ENCODE measurements at places on chromosomes 2 and 18. TPM values are rescaled to one million over a fixed set of nuclear protein-coding genes. Genes with fewer than 3 reads are reported as not detected.

The SLC23A3 gene
- 1.6 TPM for total RNA-seq

The TEKT4 gene
- not detected for total RNA-seq

The AGXT gene
- total RNA-seq, result 0.31 TPM

The CD207 gene
- total RNA-seq, result 1.3 TPM

The UGT1A6 gene
- total RNA-seq, result 134 TPM

The SPHKAP gene
- total RNA-seq, result not detected

The CNGA3 gene
- total RNA-seq, result not detected

The OR6B2 gene
- total RNA-seq, result not detected

- no peak for DNase-seq
These were observed 12.3 kb upstream of the ALMS1 start for GRCh38 chr2:73373344-73373743.

GRCh38 chr2:33225350-33225749, 251.1 kb upstream of the RASGRP3 start:
- DNase-seq, result no peak

- no peak for DNase-seq
These were observed 1111.9 kb upstream of the GYPC start for GRCh38 chr2:125543968-125544514.

DNA sequence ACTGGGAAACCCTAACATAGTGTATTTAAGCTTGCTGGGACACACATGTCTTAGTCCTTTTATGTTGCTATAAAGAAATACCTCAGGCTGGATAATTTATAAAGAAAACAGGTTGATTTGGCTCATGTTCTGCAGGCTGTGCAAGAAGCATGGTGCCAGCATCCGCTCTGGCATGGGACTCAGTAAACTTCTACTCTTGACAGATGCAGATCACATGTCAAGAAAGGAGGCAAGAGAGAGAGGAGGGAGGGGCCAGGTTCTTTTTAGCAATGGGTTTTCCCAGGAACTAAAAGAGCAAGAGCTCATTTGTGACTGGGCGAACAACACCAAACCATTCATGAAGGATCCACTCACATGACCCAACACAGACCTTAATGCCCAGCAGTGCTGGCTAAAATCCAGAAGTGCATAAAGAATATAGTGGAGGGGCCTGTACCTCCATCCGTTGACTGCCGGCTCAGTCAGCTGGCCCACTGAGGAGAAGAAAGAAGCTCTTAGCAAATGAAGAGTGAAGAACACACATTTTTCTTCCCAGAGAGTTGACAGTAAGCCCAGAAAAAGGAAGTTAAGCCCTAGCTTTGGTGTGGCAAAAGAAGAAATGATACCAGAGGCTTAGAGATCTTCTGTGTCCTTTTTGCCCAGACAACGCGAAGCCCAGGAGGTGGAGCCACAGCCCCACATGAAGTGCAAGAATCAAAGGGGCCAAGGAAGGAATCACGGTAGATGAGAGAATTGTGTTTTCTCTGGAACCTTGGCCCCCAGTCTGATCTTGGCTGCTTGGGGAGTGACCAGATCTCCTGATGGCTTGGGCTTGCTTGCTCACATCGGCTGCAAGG, 183.5 kb upstream of the FAM98A start:
- no peak for DNase-seq

DNA sequence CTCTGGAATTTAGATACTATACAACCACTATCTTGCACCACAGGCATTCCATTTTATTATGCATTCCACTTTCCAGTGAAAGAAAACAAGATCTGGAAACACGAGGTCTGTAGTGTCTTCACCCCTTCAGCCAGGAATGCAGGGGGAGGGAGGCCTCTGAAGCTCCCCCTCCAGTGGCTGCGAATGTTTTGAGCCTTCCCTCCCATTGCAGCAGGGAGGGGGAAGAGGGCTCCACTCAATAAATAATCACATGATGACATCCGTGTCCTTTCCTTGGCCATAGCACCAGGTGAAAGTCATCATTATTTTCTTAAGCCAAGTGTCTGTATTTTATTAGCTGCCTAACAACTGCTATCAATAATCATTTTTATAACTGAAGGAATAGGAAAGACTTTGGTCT, 38.6 kb downstream of the ALPK2 start:
- DNase-seq, result no peak

DNA sequence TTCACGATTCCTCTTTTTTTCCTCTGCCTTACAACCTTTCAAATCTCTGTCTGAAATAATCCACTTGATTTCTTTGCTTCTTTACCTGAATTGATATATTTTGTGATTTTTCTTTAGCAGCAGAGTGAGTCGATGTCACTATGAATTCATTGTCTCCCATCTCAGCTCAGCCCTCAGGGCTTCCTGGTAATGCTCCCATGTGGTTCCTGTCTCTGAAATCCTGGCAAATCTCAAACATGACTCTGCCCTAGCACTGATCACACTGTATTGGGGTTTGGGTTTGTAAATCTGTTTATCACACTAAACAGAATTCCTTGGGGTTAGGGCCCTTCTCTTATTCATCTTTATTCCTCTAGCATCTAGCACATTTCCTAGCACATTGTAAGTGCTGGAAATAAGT, 43.0 kb upstream of the MSTN start:
- DNase-seq, result no peak

GRCh38 chr2:127563458-127564428, 28.3 kb downstream of the MYO7B start:
- peak; percentile 28 for DNase-seq

DNA sequence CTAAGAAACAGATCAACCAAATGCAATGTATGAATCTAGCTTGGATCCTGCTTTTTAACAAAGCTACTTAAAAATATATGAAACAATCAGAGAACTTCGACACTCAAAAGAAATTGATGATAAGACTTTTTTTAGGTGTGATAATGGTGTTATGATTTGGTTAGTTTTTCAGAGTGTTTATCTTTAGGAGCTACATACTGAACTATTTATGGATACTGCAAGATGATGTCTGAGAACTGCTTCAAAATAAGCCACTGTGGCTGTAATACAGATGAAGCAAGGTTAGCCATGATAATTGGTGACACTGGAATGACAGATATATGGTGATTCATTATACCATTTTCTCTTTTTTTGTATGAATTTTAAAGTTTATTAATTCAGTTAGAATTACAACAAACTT, 14.2 kb downstream of the SLC25A12 start:
- DNase-seq, result no peak

DNA sequence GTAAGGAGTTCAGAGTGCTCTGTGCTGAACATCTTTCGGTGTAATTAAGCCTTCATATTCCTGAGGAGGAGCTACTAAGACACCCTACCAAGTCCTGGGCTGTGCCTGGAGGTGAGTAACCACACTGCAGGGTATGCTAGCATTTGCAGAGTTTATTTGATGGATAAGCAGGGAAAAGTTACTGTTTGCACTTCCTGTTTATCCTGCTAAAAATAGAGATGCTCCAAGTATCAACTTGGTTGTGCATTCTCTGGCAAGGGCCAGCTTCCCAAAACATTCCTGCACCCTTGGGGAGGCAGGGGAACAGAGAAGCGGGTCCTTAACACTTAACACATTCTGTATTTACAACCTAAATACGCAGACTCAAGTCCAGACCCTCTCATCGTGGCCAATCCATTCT, 49.8 kb downstream of the PARD6G start:
- peak; percentile 4 for DNase-seq

DNA sequence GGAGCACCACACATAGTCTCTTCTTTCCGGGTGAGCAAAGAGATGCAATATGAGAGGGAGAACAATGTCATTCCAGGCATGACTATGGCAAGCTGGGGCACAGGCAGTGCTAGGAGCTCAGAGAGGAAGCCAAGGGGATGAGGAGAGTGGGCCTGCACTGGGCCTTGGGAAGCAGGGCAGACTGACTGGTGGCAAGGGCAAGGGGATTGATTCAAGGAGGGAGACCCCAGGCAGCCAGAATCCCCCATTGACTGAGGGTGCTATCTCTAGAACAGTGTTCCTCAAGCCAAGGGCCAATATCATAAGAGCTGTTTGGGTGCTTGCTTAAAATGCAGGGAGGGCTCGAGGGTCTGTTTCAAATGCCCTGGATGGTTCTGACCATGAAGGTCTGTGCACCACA, 36.1 kb downstream of the MARCO start:
- DNase-seq, result no peak

- peak; percentile 67 for DNase-seq
These were observed 96.4 kb downstream of the USP40 start for GRCh38 chr2:233470011-233470687.

DNA sequence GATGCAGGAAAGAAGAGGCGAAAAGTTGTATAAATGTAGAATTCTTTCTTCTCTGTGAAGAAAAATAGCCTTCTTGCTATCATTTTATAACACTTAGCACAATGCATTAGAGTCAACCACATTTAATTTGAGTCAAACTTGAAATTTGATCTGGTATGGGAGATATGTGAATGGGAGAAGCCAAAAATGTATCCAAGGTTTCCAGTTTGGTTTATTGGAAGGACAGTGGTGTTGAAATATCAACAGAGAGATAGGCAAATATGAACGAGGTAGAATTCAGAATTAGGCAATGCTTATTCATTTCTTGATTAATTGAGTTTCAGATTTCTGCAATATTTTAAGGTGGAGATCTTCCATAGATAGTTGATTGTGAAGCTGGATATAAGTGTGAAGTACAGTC, 991.9 kb upstream of the CHAC2 start:
- DNase-seq, result no peak

- no peak for DNase-seq
These were observed 98.6 kb downstream of the NOL10 start for GRCh38 chr2:10591207-10591606.

GRCh38 chr18:21914739-21915319, 174.2 kb downstream of the MIB1 start:
- no peak for DNase-seq

GRCh38 chr2:235493775-235494715, at the start of gene AGAP1:
Gene AGAP1, plus strand, starts transcription at chr2:235494043.
- peak; percentile 88 for DNase-seq

Data from ureter (tissue), 1 donor.